IgD-negative memory B cell (primary cell): ENCODE measurements at places on chromosomes 7 and 10. TPM values are rescaled to one million over a fixed set of nuclear protein-coding genes. Genes with fewer than 3 reads are reported as not detected.

CALCR gene
- not detected for polyA plus RNA-seq

NFKB2 gene
- 42.8 TPM for polyA plus RNA-seq

TAS2R16 gene
- not detected for polyA plus RNA-seq

SPDYE11 gene
- 0.19 TPM for polyA plus RNA-seq

TMEM196 gene
- polyA plus RNA-seq = not detected

GRK5 gene
- 18.1 TPM for polyA plus RNA-seq
